Spinal cord (tissue), 10 donors: ENCODE measurements at places on chromosomes 12 and 14.
A peak's percentile ranks its signal among the peaks of the same experiment; 100 is the strongest.

DNA sequence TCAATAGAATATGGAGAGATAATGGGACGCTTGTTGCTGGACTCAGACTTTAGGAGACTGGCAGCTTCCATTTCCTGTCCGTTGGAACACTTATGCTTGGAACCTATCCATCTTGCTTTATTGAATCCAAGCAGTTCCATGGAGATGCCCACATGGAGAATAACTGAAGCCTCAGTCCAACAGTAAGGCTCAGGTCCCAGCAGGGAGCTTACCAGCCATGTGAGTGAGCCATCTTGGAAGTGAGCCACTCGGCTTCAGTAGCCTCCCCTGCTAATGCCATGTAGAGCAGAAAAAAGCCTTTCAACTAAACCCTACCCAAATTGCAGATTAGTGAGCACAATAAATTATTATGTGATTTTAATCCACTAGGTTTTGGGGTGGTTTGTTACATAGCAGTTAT, 538.8 kb upstream of the STXBP6 start:
- DNase-seq, result peak; percentile 59

- DNase-seq, result no peak
Observed at GRCh38 chr12:25692115-25693035, 139.3 kb upstream of the LMNTD1 start.

DNA sequence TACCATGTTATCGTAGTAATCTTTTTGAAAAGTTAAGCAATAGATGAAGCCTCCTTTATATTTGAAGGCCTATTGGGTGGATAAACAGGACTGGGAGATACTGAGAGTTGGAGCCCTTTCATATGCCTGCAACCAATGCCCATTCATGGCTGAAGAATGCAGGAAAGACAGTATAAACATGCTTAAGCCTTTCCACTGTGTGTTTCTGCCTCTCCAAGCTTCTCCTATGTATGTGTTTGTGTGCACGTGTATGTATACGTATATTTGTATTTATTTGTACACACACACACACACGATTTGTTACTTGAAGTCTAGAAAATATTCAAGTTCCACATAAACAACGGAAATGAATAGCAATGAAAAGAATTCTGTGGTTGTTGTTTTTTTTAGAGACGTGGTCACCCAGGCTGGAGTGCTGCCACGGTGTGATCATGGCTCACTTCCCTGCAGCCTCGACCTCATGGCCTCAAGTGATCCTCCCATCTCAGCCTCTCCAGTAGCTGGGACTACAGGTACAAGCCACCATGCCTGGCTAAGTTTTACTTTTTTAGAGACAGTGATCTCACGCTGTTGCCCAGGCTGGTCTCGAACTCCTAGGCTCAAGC, 1453.5 kb downstream of the AACS start:
- DNase-seq, result no peak

DNA sequence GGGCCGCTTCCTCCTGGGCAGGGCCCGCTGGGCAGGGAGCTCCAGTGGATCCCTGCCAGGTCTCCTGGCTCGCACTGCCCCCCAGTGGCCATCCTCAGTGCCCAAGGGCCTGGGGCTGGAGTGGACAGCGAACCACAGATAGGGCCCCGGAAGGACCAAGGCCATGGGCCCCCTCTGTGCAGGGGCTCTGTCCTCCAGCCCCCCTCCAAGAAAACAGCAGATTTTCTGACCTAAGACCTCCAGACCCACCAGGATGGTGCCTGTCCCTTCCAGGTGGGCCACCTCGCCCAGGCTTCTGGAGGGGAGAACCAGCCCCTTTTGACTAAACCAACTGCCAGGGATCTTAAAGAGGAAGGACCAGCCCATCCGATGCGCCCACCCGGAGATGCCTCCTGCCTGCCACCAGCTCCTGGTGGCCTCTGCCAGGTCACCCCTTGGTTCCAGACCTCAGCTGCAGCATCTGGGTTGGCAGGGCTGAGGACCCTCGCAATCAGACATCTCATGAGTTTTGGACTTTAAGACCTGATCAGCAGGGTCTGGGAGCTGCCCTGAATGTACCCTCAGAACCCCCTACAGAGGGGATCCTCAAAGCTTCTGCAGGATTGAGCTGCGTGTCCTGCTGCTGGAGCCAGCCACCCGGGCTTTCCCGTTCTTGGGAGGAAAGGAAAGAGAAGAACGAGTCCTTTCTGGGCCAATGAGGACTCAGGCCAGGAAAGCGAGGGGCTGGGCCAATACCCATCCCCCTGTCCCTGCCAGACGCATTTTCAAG, 325.8 kb upstream of the DIO3 start:
- DNase-seq, result no peak

DNA sequence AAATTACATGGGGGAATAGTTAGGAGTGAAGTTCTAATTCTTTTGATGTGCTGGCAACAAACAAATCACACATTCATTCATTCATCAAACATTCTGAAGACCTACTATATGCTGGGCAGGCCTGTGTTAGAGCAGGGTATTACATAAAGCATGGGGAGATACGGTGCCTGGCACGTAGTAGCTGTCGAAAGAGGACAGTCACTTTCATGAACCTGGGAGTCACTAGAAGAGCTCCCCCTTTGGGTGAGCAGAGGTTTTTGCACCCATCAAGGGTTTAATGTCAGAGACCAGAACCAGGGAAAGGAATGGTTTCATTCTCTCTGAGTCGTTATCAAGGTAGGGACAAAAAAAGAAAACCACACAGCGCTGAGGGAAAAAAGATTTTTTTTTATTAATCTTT, 10.0 kb downstream of the LHX5 start:
- DNase-seq, result peak; percentile 69

DNA sequence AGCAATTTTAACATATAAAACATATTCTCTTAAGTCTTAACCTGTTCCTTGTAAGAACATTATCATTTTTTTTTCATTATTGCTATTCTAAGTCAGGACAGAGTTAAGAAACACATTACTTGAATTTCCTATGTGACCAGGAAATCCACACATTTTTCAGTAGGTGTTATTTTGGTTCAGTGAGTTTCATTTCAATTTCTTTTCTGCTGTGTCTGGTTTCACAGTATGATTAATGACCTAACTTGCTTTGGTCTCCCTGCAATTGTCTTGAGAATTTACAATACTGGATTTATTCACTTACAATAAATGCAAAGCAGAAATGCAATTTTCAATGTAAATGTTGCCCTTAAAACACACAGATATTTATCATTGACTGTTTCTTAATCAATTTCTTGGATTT, 396.9 kb upstream of the TMTC1 start:
- DNase-seq, result no peak

GRCh38 chr12:124681779-124682391, 114.5 kb upstream of the NCOR2 start:
- no peak for DNase-seq

DNA sequence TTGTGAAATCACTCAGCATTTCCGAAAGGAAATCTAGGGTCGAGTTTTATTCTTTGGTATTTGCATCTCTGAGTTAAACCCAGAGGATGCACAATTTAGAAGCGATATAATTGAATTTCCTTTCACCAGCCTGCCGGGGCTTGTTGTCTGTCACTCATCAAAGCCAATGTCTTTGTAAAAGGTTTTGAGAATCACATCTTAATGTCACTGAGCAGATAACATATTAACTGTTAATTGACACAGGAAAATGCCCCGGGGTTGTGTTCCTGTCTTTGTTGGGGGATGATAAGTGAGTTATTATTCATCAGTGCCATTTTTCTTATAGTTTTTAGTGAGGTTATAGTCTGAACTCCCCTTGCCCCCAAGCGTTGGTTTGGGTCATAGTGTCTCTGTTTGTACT, 73.4 kb downstream of the DUSP6 start:
- DNase-seq, result no peak
